ENCODE measurements at places on chromosomes 12 and 14.

- no peak for DNase-seq
Measured at GRCh38 chr12:71475280-71475679, 35.7 kb downstream of the LGR5 start.

GRCh38 chr12:93279565-93280412, 97.9 kb upstream of the NUDT4 start:
- no peak for DNase-seq

- peak; percentile 72 for DNase-seq
Measured at GRCh38 chr14:69996216-69996615, 117.0 kb downstream of the SMOC1 start.

GRCh38 chr12:78191611-78192010, 360.9 kb downstream of the NAV3 start:
- DNase-seq = no peak

DNA sequence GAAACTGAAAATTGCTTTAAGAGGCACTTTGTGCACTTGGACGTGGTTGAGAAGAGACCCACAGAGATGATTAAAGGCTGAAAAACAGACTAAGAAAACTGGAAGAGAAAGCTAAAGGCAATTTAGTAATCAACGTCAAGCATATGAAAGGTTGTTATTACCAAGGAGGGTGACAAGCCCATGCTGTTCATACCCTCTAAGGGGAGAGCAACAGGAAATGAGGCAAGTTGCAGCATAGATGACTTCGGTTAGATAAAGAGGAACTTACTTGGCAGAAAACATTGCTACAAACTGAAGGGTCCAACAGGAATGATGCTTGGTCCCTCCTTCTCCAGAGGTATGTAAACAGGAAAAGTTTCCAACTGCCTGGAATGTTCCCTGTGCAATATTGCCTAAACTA, 107.8 kb downstream of the DUSP6 start:
- no peak for DNase-seq

DNA sequence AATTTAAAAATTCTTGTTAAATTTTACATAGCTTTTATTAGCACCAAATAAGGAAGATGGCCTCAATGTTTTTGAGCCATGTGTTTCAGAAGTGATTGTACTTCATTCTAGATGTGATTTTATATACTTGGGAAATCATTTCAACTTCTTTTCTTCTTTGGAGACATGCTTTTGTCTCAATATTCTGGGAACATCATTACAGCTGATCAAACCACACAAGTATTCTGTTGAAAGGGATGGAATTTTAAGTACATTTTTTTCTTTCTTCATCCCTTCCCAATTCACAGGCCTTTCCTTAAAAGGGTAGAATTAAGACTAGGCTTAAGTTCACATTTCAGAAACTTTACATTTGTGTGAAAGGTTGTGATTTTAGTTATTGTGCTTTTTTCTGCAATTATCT, 66.4 kb downstream of the PAPOLA start:
- DNase-seq = no peak

DNA sequence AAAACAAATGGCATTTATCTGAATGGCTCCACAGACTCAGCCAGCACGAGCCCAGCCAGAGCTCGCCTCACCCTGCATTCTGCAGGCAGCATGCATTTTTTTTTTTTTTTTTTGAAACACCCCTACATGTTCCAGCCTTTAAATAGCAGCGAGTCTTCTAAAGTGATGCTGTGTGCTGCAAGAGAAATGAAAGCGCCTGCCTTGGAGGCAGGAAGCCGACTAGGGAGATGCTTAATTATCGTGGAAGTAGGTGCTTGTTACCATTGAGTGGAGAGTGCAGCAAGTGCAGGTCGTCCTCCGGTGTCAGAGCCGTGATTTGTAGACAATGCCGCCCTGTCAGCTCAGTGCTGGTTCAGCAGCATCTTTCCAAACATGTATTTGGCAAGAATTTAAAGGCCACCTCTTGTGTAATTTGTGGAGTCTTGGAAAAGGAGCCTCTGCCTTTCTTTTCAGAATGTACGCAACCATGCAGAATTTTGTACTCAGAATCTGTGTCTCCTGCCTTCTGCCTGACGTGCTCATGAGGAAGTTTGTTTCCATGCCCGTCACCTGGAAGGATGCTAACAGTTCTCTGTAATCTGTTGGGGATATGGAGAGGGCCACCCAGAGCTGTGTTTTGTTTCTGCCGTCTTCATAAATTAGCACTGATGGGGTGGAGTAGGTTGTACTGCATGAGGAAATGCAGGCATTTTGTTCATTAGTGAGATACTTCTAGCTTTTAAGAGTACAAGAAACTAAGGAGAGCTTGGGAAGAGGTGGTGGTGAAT, 345.9 kb upstream of the RGS6 start:
- no peak for DNase-seq

- DNase-seq = peak; percentile 91
Measured at GRCh38 chr12:124273630-124274029, 21.3 kb upstream of the RFLNA start.

Measured in kidney tubule cell (primary cell).